Activated CD4-positive, CD25-positive, alpha-beta regulatory T cell (primary cell): ENCODE measurements at places on chromosomes 2 and 18.

DNA sequence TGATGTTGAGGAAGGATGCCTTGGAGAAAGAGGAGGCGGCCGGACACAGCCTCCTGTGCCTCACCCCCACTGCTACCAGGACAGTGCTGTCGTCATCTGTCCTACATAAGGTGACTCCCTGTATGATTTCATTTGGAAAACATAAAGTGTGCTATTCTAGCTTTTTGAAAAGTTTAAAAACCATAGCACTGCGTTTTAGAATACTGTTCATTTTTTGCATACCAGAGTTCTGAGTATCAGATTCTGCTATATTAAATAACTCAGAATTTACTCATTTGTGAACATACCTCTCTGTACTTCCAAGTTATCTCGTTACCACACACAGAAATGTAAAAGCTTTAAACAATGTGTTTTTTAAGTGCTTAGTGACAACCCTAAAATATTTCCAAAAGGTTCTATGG lies 302.9 kb downstream of the LRRTM1 start:
- DNase-seq: no peak

- DNase-seq: no peak
Measured at GRCh38 chr18:71045331-71046065, 756.7 kb downstream of the SOCS6 start.

DNA sequence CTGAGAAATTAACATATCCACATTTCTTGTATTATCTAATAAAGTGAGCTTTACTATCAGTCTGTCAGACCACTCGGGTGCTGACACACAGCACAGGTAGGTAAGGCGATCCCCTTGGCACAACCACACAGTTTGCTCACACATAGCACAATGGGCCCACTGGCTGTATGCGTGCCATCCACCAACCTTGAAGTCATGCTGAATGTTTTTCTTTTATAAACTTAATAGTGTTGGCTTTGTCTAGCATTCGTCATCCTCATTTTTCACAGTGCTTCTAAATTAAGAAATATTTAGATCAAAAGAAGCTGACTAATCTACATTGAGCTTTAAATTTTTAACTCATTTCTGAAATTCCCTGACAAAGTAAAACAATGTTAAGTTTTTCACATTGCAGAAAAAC lies 50.0 kb upstream of the PAPOLG start:
- DNase-seq: no peak

DNA sequence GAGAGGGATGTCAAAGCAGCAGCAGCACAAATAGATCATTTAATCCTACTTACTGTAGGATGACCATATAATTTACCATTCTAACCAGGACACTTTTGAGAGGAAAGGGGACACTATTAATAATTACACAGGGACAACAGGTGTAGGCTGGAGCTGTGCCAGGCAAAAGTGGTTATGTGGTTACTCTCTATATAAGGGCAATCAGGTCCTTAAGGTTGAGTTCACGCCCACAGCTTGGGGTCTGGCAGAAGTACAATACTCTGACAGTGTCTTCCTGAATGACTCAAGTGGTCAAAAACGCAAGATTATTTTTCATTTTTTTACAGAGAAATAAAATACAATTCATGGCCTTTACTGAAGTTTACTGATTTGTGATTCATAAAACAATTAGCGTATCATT lies 2.8 kb downstream of the PREPL start:
- peak; percentile 3 for DNase-seq

DNA sequence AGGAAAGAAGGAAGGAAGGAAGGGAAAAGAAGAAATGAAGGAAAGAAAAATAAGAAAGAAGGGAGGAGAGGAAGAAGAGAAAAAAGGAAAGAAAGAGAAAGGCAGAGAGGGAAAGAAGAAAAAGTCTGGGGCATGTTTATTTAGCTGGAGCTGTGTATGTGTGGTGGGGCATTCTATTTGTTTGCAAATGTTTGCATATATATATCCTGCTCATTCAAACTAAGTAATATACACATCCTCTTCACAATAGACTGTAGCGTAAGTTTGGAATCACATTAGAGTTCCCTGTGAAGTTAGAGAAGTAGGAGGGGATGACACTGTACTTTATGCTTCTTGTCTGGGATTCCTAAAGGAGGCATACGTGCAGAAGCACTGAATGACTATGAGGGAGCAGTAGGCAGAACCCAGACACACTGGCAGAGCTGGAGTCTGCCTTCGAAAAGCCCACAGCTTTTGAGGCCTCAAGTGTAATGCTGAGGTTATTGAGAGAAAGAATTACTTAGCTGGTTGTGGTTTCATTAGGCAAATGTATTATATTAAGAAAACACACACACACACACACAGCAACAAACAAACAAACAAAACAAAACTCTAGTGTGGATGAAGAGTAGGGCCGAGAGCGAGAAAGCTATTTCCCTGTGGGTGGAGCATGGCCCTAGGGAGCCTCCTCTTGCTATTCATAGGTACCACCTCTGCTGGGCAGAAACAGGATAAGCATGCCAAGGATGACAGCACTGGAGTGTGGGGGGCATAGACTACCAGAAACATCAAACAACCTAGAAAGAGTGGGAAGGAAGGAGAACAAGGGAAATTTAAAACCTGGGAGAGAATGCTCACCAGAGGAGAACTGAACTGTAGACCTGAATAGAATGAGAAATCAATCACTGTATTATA lies 905.1 kb upstream of the NXPH2 start:
- DNase-seq: no peak

GRCh38 chr2:8518979-8519668 lies 162.7 kb upstream of the ID2 start:
- no peak for DNase-seq

DNA sequence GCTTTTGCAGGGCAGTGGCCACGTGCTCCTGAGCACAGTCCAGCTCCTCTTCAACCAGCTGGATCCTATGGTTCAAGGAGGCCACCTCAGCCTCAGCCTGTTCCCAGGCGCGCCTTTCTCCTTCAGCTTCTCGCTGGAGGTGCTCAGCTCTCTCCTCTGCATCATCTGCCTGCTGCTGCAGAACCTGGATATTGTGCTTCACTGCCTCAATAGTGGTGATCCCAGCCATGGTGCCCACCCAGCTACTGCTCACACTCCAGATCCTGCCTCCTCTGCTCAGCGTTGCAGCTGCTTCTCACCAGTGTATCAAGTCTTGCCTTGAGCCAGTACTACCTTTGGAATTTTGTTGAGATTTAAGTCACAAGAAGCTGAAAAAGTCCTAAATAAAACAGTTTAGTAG lies 67.9 kb downstream of the ASXL2 start:
- DNase-seq: no peak

GRCh38 chr18:44735096-44735495 lies 54.4 kb downstream of the SETBP1 start:
- no peak for DNase-seq

DNA sequence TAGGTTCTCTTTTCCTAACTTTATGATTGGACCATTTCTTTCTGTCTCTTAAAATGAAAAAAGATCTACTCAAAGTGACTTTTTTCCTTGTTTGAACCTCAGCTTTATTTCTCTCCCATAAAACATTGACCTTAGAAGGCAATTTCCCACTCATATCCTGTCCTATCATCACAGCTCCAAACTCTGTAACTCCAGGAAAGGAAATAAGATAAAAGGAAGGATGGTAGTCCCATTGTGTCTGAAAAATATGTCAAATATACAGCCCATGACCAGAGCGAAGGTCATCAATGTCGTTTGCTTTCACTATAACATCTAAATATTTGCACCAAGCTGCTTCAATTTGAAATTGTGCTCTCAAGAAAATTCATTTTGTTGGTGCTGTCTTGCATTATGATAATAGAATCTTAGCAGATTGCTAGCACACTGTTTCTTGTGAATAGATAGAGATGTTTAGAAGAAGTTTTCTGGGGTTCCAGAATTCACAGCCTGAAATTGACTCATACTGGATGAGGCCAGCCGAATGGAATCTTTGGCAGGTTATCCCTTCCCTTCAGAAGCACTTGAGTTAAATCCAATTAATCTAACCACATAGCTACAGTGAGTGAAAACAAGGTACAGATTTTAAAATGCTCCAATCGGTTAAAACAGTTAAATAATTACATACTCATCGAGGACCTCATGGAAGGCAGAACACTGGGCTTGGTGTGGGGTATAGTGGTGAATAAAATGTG lies 95.1 kb downstream of the CRIM1 start:
- no peak for DNase-seq

DNA sequence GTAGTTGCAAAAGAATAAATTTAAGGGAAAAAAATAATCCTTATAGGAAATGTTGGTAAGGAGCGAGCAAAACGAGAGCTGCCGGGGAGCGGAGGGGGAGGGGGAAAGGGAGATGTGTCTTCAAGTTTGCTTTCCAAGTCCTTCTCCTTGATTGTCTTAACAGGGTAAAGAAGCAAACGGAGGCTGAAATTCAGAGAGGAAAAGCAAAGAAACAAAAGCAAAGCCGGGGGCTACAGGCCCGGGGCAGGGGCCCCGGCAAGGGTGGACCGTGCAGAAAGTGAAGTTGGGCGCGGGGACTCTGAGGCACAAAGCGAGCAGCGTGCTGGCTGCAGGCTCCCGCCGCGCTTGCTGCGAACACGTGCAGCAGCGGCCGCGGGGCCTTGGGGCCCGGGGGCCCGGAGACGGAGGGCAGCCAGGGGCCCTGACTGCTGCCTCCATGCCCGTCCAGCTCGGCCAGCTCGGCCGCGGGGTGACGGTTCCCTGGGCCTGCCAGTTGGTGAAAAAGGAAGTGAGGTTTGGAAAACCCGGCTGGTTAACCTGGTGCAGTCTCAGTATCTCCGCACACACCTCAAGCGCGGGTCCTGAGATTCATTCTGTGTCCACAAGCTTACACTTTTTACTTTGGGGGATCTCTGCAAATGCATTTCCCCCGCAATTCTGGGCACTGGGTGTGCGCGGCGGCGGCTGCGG lies 4.1 kb downstream of the BCL11A start:
- no peak for DNase-seq

- no peak for DNase-seq
Measured at GRCh38 chr2:33645861-33646260, 46.8 kb upstream of the FAM98A start.

DNA sequence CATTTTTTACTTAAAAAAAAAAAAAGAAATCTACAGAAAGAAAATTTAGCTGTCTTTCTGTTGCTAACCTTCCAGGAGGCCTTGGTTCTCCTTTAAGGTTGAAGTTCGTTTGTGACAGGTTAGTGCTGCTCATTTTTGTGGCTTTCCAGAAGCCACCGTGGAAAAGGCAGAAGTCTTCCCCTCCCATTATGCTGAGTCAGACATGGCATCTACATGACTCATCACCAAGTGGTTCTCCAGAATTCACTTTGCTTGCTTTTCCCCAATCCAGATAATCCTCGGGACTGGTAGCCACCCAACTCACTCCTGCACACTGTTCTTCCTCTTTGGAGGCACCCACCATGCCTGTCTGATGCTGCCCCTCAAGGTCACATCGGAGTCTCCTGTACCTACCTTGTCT lies 228.7 kb downstream of the PIK3C3 start:
- no peak for DNase-seq

DNA sequence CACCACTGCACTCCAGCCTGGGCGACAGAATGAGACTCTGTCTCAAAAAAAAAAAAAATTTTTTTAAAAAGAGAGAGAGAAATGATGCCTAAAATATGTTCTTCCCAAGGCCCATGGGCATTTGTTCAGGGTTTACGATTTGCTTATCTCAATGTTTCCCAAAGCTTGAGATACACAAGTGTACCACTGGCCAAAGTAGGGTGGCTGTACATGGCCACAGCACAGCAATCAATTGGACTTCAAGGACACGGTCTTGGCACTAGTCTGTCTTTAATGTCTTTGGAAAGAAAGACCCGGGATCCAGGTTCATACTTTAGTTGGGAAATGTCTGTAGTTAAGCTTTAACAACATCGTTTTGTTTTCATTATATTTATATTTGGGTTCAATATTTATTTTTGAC lies 9.5 kb upstream of the CATIP start:
- no peak for DNase-seq

GRCh38 chr2:152440460-152440859 lies 105.5 kb downstream of the FMNL2 start:
- DNase-seq: no peak

DNA sequence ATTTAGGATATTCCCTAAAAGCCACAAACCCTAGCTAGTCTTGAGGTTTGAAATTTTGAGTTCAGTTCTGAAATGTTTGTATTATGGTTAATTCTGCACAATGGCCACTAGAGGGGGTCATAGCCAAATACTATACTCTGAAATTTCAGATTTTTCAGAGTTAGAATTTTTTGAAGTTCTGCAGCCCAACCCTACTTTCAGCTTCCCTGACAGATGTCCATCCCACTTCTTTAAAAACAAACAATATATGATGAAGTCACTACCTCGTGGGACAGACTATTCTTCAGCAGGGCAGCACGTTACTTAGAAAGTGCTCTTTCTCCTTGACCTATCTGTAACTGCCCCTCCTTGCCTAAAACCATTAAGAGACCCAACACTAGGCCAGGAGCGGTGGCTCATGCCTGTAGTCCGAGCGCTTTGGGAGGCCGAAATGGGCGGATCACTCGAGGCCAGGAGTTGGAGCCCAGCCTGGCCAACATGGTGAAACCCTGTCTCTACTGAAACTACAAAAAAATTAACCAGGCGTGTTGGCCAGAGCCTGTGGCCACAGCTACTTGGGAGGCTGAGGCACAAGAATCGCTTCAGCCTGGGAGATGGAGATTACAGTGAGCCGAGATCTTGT lies 48.2 kb upstream of the PAPOLG start:
- DNase-seq: no peak

GRCh38 chr2:179255129-179255528 lies 9.5 kb downstream of the SESTD1 start:
- DNase-seq: no peak

DNA sequence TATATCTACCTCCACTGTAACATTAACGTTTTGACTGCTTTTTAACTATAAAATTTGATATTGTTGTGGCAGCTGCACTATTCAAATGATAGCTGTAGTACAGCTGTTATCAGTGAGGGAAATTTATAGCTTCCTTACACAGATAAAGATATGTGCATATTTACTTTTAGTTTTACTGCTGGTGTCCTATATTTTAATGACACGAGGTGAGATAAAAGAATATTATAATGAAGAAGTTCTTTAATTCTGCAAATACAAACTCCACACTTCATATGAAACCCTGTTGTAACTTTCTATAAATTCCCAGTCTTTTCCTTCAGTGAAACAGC lies 427.8 kb upstream of the ZEB2 start:
- no peak for DNase-seq

DNA sequence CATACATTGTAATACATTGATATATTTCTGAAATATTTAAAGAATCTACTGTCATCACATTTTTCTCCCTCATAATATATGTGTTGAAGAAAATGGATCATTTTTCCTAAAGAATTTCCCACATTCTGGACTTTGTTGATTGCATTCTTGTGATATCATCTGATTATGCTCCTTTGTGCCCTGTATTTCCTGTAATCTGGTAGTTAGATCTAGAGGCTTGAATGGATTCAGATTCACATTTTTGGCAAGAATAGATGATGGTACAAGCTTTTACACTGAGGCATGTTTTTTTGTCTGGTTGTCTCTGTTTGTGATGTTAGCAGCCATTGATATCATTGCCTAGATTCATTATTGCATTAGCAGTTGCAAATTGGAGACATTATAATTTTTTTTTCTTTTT lies 13.4 kb downstream of the UBXN2A start:
- DNase-seq: no peak
